Stromal cell of bone marrow (primary cell): ENCODE measurements at places on chromosomes 2 and 18.
A peak's percentile ranks its signal among the peaks of the same experiment; 100 is the strongest.

GRCh38 chr18:9557250-9557943 is 57.0 kb downstream of the PPP4R1 start:
- peak; percentile 31 for DNase-seq

- no peak for DNase-seq
Observed at GRCh38 chr2:119178776-119179175, 20.2 kb upstream of the C1QL2 start.

DNA sequence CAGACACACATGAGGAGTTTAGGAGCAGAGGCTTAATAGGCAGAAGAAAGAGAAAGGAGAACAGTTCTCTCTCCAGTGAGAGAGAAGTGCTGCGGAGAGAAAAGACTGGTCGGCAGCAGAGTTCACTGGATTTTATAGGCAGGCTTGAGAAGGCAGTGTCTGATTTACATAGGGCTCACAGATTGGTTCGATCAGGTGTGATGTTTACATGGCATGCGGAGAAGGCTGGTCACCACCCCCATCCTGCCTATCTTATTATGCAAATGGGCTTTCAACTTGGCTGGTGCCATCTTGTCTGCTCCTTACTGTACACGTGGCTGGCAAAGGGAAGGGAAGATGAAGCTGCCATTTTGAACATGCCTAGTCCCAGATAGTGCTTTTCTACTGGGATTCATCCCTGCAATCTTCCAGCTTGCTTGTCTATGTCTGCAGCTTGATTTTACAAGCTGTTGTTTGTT is 113.4 kb downstream of the AP1S3 start:
- no peak for DNase-seq

DNA sequence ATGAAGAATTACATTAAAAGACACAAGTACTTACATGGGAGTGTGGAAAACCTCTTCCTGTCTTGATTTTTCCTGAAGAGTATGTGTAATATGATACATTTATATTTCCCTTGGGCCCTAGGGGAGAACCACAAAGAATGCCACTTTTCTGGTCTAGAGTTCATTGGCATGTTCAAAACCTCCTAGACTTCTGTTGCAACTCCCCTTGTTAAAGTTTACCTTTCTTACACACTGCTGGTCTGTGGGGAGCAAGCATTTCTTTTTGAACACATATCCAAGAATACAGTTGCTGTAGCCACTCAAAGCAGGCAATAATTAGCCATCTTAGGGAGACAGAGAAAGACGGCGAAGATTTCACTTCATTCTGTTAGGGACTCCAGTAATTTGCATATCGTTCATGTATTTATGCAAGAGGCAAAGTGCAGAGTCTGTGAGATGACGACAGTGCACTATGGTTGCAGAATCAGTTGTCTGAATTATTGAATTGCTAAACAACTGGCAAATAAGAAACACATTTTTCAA is 103.5 kb downstream of the NOL4 start:
- no peak for DNase-seq

DNA sequence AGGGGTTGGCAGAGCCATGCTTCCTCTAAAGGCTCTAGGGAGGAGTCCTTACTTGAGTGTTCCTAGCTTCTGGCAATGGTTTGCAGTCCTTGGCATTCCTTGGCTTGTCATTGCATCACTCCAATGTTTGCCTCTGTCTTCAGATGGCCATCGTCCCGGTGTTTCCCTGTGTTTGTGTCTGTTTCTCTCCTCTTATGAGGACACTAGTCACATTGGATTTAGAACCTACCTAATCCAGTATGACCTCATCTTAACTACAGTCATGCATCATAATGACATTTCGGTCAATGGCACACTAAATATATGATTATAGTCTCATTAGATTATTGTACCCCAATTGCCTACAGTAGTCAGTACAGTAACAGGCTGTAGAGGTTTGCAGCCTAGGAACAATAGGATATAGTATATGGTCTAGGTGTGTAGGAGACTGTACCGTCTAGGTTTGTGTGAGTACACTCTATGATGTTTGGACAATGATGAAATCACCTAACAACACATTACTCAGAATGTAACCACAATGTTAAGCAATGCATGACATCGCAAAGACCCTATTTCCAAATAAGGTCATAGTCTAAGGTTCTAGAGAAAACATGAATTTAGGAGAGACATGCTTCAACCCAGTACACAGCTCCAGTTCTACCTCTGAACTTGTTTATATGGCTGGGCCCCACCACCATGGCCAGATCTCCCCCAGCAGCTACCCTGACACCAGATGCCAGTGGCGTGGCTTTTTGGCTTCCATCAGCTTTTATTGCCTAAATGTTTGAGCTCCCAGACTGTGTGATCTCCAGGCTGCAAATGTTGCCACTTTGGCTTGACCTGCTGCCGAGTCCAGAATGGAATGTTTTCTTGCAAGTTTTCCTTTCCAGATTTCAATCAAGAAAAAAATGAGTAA is 22.1 kb downstream of the SRD5A2 start:
- peak; percentile 17 for DNase-seq

- no peak for DNase-seq
Observed at GRCh38 chr2:18625563-18625962, 36.2 kb upstream of the NT5C1B start.

GRCh38 chr2:167451496-167452289 is 563.4 kb downstream of the XIRP2 start:
- no peak for DNase-seq
